Articular chondrocyte of knee joint (primary cell): ENCODE measurements at places on chromosomes 11 and 22. TPM values are rescaled to one million over a fixed set of nuclear protein-coding genes. Genes with fewer than 3 reads are reported as not detected.

GUCY1A2 gene
- 0.91 and 4.6 TPM in 2 replicates for total RNA-seq

DEUP1 gene
- total RNA-seq = 0.13 and 0.65 TPM in 2 replicates

YPEL1 gene
- total RNA-seq = 1.9 and 2.0 TPM in 2 replicates

NLRP10 gene
- total RNA-seq = 11.2 and 12.0 TPM in 2 replicates

UCP2 gene
- total RNA-seq = 5.1 and 8.6 TPM in 2 replicates

THY1 gene
- 669 and 939 TPM in 2 replicates for total RNA-seq

ALDH3B2 gene
- not detected in 2 replicates for total RNA-seq

CEP126 gene
- 14.0 and 17.4 TPM in 2 replicates for total RNA-seq

RNF26 gene
- 5.9 TPM in 2 replicates for total RNA-seq

OR10AG1 gene
- total RNA-seq = not detected in 2 replicates

RAC2 gene
- total RNA-seq = 3.9 and 5.4 TPM in 2 replicates

SOX10 gene
- total RNA-seq = not detected in 2 replicates

PKDREJ gene
- total RNA-seq = under 0.01 and 0.11 TPM in 2 replicates

STK33 gene
- total RNA-seq = 0.78 and 2.7 TPM in 2 replicates

SLC22A25 gene
- not detected in 2 replicates for total RNA-seq

PRRG4 gene
- total RNA-seq = under 0.01 and 0.22 TPM in 2 replicates

OR5W2 gene
- total RNA-seq = not detected in 2 replicates

CCDC116 gene
- 0.11 and 0.26 TPM in 2 replicates for total RNA-seq

C11orf97 gene
- total RNA-seq = not detected in 2 replicates

APOL5 gene
- total RNA-seq = not detected in 2 replicates

TYR gene
- not detected in 2 replicates for total RNA-seq

MFNG gene
- total RNA-seq = 0.39 and 0.86 TPM in 2 replicates

SDHD gene
- 121 and 134 TPM in 2 replicates for total RNA-seq

OR5B2 gene
- total RNA-seq = not detected in 2 replicates
